ENCODE measurements at places on chromosomes 3 and 15.

DNA sequence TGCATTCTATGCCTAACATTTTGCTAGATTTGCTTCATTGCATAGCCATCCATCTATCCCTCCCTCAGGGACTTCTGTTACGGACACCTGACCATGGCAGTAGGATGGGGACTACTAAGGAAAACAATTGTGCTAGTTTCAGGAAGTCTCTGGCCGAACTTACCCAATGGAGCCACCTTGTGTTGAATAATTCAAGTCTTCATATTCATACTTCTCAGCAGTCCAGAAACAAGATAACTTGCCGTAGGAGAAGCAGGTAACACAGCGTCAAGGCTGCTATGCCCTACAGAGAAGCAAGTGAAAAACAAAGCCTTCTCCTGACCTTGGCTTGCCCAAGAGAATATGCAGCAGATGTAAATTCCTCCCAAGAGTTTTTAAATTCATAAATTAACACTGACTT is 685.3 kb downstream of the GRM7 start:
- DNase-seq: peak; percentile 2

DNA sequence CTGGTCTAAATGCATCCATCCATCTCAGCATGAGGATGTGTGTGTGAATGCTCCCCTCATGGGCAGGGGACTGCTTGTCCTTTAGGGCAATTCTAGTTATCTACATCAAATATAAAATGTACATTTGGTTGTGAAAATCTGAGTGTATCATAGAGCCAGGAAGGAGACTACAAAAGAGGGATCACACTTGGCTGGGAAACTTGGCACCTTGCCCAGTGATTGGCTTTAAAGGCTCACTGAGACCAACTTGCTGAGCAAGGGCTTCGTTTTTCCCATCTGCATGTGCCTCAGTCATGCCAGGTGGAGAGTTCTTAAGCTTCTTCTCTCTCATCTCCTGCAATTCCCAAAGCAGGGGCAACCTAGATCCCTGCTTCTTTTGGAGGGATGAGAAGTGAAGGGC is 5.2 kb downstream of the CAPN3 start:
- no peak for DNase-seq

GRCh38 chr15:51558876-51559275 is 63.7 kb downstream of the DMXL2 start:
- DNase-seq: no peak

- no peak for DNase-seq
Measured at GRCh38 chr15:73319460-73320245, 49.1 kb downstream of the HCN4 start.

- no peak for DNase-seq
Measured at GRCh38 chr15:51076524-51077220, 18.0 kb downstream of the TNFAIP8L3 start.

DNA sequence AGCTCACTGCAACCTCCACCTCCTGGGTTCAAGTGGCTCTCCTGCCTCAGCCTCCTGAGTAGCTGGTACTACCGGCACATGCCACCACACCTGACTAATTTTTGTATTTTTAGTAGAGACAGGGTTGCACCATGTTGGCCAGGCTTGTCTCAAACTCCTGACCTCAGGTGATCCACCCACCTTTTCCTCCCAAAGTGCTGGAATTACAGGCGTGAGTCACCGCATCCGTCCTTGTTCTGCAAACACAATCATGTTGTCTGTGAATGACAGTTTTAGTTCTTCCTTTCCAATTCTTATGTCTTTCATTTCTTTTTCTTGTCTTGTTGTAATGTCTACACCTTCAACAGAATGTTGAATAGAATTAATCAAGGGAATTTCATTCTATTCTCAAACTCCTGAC is 16.3 kb upstream of the SMCO1 start:
- DNase-seq: no peak

DNA sequence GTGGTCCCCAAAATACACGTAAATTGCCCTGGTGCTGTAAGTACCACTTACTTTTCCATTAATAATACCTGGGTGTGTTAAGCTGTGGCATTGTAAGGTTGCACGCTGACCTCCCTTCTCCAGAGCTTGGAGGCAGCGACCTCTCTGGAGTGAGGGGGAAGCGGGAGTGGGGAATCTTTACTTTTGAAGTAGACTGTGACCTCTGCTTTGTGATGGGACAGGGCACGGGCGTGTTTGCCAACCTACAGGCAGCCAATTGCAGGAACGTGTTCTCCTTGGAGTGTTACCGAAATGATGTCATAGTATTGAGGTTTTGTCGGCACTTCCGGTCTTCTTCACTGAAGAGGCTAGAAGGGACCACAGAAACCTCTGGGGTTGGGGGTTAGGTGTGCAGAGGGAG is 227.3 kb upstream of the C2CD4B start:
- DNase-seq: peak; percentile 12

- no peak for DNase-seq
Measured at GRCh38 chr3:139778682-139779233, 101.0 kb upstream of the NMNAT3 start.

DNA sequence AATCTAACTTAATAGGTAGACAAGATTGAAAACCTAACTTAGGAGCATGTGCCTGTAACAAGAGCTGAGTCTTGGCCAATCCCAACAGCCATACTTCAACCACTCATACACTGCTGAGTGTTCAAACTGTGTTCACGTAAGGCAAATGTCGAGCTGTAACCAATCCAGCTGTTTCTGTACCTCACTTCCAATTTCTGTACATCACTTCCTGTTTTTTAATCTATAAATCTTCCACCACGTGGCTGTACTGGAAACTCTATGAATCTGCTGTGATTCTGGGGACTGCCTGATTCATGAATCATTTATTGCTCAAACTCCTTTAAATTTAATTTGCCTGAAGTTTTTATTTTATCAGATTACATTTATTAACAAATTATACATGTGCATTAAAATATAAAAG is 44.6 kb upstream of the NEDD4 start:
- peak; percentile 81 for DNase-seq

DNA sequence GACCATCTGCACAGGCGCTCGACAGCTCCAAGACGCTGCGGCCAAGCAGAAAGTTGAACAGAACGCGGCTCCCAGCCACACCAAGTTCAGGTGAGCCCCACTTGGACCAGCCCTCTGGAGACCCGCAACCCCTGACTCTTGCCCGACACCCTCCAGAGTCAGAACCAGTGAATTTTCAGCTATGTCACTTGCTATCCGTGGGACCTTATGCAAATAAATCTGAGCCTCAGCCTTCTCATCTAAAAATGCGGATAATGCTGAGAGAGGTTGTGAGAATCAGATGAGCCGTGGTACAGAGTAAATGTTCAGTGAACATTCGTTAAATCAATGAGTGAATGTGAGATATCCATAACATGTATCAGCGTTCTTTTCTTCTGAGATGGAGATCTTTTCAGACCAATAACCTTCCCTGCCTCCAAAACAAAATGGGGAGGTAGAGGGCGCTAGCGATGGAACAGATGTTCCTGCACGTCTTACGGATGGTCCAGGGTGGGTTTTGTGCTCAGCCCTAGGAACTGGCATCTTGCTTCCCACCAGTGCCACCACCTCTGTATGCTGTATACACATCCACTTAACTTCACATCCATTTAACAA is 524 bp downstream of the MRPS11 start:
- peak; percentile 18 for DNase-seq

- DNase-seq: no peak
Measured at GRCh38 chr3:177574222-177574856, 377.1 kb upstream of the TBL1XR1 start.

DNA sequence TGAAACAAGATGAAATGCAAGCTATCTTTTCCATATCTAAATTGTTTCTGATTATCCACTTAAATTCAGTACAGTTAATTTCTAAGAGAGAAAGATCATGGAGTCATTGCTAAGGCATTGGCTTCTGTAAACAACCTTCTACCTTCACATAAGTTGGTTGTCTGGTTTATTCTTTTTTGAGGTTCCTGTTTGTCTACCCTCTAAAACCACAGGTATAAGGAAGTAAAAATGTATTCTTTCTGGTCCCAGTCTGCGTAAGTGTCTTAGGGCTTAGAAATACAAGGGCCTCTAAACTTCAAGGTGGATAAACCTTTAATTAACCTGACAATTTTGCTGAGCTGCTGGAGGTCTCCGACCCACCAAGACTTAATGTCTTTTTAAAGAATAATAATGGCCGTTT is 3.6 kb upstream of the ATOSA start:
- peak; percentile 53 for DNase-seq

- DNase-seq: no peak
Measured at GRCh38 chr3:29083081-29083480, 197.8 kb upstream of the RBMS3 start.

- no peak for DNase-seq
Measured at GRCh38 chr3:141402476-141403171, 34.3 kb downstream of the ZBTB38 start.

- no peak for DNase-seq
Measured at GRCh38 chr3:64588380-64588779, 99.4 kb downstream of the ADAMTS9 start.

DNA sequence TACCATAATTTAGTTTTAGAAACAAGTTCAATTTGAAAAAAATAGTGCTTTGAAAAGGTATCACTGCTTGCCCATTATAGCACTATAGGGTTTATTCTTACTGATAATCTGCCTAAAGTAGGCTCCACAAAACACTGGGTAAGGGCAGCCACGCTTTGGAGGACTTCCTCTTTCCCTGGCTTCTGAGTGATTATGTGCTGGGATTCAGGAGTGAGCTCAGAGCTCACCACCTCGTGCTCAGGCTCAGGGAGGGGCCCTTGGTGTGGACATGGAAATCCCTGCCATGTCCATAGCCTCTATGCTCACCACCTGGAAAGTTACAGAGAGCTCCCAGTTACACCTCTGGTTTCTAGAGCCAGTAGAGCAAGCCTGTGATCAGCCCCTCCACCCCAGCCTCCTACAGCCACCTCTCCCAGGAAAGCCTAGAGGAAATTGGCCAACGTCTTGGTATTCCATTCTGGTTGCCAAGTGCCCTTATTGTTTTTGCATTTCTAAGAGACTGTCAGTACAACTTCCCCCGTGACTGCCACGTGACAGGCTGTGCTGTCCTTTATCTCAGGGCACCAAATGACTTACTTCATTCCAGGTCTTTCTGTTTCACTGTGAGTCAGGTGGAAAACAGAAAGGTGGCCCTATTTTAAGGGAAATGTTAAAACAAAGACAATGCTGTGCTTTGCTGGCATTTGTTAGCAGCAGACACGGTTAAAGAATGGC is 316.0 kb downstream of the RORA start:
- DNase-seq: no peak

- DNase-seq: no peak
Measured at GRCh38 chr15:99070208-99070607, 34.7 kb upstream of the SYNM start.

GRCh38 chr3:150631515-150632221 is 28.5 kb downstream of the SELENOT start:
- no peak for DNase-seq

- peak; percentile 89 for DNase-seq
Measured at GRCh38 chr3:46512191-46512749, 14.5 kb downstream of the RTP3 start.

- DNase-seq: peak; percentile 84
Measured at GRCh38 chr15:101641894-101642293, 10.3 kb downstream of the TM2D3 start.

- DNase-seq: no peak
Measured at GRCh38 chr3:45513041-45513440, 81.5 kb upstream of the LIMD1 start.

- peak; percentile 38 for DNase-seq
Measured at GRCh38 chr3:50652709-50653108, 22.0 kb upstream of the DOCK3 start.

Measured in MV-4-11 (cell line).